ENCODE measurements at places on chromosomes 3 and 15.

GRCh38 chr15:90553248-90553745, 23.6 kb downstream of the CRTC3 start:
- no peak for DNase-seq

- no peak for DNase-seq
These were observed 19.0 kb upstream of the ARHGEF26 start for GRCh38 chr3:154102225-154102624.

- DNase-seq: no peak
These were observed 6.2 kb downstream of the HDC start for GRCh38 chr15:50259276-50259675.

GRCh38 chr3:102189956-102190723, 244.7 kb upstream of the ZPLD1 start:
- no peak for DNase-seq

- no peak for DNase-seq
These were observed 567.5 kb upstream of the CCDC54 start for GRCh38 chr3:106809623-106810299.

DNA sequence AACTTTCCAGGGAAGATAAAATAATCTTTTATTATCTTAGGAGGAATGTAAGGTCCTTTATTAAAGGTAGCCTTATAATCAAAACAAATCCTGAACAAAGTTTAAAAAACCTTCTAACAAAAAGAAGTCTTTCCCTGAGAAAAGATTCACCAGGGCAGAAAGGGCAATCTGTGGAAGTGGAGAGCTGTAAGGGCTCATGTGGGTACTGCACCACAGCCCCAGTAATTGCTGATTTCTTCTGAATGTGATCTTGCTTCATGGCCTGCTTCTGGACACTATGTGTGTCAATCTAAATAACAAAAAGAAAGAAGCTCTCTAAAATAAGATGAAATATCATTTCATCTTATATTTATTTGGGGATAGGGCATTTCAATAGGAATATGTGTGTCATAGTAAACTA, 1501.6 kb downstream of the OTOL1 start:
- DNase-seq: no peak

DNA sequence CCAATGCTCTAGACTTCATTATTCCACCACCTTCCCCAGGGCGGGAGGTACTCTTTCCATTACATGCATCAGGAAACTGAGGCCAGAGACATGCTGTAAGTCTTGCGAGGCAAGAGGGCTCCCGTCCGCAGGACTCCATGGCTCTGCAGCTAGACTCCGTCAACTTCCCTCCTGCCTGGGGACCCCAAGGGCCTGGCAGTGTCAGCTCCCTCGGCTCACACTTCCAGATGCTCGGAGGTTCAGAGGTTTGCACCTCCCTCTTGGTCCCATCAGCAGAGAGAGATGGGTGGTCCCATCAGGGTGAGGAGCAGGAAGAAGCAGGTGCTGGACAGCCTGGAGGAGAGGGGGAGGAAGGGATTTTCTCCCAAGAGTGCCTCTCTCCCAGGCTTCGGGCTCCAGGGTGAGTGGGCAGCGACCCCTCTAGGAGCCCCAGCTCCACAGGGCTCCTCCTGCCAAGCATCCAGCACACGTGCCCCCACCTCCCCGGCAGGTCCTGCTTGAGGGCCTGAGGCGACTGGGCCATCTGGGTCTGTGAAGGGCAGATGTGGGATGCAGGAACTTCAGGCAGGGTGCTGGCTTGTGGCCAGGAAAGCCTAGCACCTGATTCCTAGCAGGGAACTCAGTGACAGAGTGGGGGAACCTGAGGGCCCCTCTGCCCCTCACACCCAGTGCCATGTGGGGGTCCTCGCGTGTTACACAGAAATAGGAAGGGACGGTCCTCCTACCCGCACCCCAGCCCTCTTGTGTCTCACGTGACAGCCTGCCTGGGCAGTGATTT, 9.3 kb downstream of the PAK6 start:
- DNase-seq: no peak

- no peak for DNase-seq
These were observed 113.3 kb downstream of the IL20RB start for GRCh38 chr3:137071104-137071503.

GRCh38 chr15:77599899-77600298, 32.8 kb downstream of the LINGO1 start:
- DNase-seq: no peak

- no peak for DNase-seq
These were observed 29.6 kb downstream of the GSK3B start for GRCh38 chr3:120064641-120065040.

DNA sequence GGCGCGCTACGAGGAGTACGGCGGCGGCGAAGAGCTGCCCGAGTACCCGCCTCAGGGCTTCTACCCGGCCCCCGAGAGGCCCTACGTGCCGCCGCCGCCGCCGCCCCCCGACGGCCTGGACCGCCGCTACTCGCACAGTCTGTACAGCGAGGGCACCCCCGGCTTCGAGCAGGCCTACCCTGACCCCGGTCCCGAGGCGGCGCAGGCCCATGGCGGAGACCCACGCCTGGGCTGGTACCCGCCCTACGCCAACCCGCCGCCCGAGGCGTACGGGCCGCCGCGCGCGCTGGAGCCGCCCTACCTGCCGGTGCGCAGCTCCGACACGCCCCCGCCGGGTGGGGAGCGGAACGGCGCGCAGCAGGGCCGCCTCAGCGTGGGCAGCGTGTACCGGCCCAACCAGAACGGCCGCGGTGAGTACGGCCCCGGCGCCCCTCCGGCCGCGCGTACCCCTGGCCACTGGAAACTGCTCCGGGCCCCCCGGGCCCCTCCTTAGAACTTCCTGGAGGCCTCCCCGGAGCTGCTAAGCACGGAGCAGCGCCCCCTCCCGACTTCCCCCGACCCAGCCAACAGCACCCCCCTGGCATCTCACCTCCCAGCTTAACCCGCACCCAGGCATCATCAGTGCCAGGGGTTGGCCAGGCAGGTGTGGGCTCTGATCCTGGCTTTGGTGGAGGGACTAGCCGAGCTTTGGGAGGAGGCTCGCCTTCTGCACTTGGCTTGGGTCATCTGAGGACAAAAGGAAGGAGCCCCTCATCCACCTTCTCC, 1.4 kb downstream of the LOXL1 start:
- peak; percentile 53 for DNase-seq

DNA sequence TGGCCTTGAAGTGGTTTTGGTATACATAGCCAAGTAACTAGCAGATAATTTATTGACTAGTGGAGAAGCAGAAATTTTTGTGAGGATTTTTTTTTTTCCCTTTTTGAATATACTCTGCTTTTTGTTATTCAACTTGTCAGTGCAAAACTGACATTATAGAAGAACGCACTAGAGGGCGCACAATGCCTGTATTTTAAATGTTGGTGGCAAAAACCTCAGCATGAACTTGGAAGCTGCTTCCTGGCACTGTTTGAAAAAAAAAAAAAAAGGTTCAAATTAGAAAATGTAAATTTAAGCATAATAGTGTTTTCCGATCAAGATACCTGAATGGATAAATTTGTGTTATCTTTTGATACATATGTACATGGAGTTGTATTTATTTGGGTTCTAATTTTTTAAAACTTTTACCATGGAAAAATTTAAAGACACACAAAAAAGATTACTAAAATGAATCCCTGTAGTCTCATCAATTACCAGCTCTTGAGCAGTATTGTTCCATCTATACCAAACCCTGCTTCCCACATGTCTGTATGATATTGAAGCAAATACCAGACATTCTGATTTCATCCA, 56.0 kb downstream of the SLC25A26 start:
- DNase-seq: peak; percentile 7

DNA sequence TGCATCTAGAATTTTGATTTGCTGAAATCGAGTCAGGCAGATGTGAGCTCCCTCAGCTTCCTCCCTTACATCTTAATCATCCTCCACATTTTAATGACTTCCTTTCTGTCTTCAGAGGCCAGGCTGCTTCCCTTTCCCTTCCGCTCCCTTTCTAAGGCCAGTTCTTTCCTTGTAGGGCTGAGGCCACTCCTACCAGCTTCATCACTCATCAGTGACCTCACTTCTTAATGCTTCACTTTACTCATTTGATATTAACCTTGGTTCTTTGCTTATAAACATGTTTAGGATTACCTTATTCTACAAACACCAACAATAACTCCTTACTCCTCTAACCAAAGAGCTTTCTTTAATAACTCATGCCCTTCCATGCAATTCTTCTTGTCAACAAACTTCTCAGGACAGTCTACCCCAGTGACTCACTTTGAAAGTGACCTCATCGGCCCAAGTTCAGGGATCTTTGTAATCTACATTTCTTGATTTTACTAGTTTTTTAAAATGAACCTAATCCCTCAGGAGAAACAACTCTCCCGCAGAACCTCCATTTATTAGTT, 23.9 kb downstream of the ILDR1 start:
- DNase-seq: no peak

DNA sequence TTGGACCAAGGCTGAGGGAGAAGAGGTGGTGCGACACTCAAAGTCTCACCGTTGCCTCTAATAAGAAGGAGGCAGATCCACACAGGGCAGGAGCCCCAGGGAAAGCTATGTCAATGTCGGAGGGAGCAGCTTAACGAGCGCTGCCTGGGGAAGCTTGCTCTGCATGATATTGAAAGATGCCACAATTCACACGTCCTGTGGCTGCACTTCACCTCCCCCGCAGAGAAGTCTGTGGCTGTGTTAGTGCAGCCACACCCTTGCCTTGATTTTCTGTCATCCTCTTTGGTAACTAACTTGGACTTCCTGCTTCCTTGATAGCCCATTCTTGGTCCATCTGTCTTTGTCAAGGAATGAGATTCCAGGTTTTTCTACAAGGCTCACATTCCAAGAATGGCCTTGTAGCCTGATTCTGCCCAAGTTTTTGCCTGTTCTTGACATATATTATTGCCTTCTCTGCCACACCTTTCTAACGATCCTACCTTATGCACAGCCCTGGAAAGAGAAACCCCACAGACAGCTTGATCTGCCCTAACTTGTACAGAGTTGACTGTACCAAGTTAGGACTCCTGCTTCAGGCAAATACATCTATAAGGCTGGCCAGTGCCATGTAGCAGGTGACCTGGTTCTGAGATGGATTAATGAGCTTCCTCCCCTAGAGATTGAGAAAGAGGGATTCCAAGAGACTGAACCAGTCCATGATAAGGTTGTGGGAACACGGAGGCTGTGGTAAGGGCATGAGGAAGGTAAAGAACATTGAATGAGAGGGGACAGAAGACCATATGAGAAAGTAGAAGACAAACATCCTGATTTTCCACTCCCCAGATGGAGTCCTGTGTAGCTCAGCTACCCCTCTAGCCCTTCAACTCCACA, 153.0 kb upstream of the WNT5A start:
- no peak for DNase-seq

DNA sequence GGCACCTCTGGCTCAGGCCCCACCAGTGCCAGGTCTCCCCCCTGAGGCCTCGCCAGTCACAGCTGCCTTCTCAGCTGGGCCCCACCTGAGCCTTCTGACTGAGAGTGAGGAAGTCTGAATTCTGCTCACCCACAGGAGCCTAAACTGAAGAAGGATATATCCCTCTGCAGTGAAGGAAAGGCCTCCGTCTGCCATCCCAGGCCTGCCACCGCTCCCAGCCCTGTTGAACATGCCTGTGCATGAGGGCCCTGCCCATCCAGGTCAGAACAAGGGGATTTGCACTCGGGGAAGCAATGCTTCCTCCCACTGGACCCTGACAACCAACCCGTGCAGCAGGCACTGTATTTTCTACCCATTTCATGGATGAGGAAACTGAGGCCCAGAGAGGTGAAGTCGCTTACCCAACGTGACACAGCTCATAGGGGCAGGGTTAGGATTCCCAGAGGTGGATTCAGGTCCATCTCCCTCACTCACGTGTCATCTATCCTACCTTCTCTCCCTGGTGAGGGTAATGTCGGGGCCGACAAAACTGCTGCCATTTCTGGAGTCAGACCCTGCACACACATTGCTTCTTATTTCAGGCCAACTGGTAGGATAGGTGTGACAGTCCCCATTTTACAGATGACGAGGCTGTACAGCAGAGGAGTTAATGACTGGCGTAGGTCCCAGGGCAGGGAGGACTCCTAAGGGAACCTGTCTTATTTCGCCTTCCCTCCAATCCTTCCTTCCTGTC, 22.6 kb downstream of the ATP2B2 start:
- no peak for DNase-seq

DNA sequence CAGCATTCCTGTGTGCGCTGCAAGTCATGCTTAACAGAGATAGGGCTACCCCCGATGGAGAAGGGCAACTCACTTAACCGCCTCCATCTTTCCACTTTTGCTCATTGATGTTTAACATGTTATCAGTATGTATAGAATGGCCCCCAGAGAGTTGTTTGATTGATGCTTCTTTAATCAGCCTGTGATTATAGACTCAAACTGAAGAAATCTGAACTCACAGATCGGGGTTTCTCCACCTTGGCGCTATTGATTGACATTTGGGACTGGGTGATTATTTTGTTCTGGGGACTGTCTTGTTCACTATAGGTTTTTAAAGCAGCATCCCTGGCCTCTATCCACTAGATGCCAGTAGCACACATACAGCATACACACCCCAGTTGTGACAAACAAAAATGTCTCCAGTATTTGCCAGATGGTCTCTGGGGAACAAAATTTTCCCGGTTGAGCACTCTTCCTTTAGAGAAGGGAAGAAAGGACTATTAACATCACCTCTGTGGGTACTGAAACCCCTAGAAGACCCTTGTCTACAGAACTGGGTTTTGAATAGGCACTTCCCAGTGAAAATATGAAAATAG, 54.4 kb downstream of the LARS2 start:
- DNase-seq: no peak

DNA sequence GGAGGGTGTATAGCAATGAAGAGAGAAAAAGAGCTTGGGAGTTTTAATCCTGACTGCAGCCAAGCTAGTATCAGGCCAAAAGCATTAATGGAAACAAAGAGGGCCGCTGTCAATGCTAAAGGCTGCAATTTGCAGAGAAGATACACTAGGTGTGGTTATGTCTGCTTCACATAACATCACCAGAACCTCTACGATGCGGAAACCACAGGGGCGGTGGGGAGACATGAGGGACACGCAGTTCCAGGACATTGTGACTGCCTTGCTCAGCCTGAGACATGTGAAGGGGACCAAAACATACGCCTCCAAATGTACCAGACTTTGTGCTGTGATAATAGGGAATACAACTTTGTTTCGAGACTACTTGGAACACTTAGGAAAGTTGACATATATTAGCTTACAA, 88.4 kb downstream of the APBA2 start:
- DNase-seq: peak; percentile 33

DNA sequence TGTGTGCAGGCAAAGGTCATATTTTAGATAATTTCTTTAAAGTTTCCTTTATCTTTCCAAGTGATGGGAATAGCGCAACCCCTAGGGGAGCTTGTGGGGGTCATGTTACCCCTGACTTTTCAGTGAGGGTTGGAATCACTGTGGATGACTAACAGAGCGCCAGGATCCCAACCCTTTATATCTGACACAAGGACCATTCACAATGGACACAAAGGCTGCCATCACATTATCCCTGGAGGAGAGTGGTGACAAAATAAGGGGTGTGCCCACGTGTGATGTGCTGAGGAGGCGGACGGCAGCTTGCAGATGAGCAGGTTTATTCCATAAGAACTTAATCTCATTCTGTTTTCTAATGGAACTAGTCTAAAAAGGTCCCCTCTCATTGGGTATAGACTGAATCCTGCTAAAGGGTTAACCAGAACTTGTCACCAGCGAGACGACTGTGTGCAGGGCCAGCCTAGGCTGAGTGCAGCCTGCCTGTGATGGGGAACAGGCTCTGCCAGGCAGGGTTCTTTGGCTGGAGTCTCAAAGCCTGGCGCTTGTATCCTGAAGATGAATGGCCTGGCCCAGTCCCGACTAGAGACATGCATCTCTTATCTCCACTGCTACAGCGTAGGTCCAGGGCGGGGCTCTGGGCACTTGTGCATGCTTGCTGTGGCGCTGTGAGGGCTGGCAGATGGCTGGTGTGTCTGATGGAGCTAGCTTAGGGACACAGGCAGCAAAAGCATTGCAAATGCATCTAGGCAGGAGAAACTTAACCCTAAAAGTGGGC, 50.2 kb downstream of the CHDH start:
- no peak for DNase-seq

- no peak for DNase-seq
These were observed 62.2 kb downstream of the UMPS start for GRCh38 chr3:124792341-124793040.
